Endothelial cell of umbilical vein (primary cell): ENCODE measurements at places on chromosomes 12 and 14. TPM values are rescaled to one million over a fixed set of nuclear protein-coding genes. Genes with fewer than 3 reads are reported as not detected.

- DNase-seq = peak; percentile 24
These were observed 8.3 kb upstream of the MTA1 start for GRCh38 chr14:105411017-105411941.

RNF212B gene
- total RNA-seq = not detected in 2 replicates

GRCh38 chr14:42532194-42532593 lies 925.5 kb downstream of the LRFN5 start:
- DNase-seq = no peak

DNA sequence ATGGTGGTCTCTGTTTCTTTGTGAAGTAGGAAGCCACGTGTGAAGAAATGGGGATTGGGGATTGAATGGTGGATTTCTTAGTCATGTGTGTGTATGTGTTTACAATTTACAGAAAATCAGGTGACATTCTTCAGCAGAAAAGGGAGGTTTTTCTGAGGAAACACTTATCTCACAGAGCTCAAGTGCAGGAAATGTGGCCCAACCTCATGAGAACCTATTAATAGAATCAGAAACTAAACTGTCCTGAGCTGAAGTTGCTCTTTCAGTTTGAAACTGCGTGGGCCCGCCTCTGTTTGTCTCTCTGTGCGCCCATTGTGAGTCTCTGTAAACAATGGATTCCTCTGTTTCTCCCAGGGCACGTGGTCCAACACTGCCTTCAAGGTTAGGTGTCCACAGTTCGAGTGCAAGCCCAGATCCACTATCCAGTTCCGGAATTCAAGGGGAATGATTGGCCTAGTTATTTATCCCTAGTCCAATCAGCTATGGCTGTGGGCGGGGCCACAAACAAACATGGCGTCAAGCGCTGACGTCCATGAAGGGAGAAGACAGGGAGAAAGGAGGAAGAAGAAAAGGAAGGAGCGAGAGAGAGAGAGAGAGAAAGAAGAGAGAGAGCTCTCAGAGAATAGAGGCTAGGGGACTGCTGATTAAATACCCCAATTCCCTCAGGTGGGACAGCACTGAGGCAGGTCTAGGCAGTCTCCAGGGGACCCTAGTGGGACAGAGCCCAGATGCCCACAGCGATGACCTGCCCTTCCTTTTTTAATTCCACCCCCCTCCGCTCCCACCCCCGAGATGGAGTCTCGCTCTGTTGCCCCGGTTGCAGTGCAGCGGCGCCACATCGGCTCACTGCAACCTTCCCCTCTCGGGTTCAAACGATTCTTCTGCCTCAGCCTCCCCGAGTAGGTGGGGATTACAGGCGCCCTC lies 31.4 kb upstream of the C12orf76 start:
- DNase-seq = peak; percentile 37
